ENCODE measurements at places on chromosomes 11 and 22. TPM values are rescaled to one million over a fixed set of nuclear protein-coding genes. Genes with fewer than 3 reads are reported as not detected.

OR9I1 gene
- total RNA-seq, result not detected

MRPL21 gene
- 44.4 TPM for total RNA-seq

SAAL1 gene
- 17.2 TPM for total RNA-seq

RTN4R gene
- 9.2 TPM for total RNA-seq

SYT8 gene
- 10.0 TPM for total RNA-seq

CWC15 gene
- total RNA-seq, result 30.2 TPM

FAM89B gene
- 19.5 TPM for total RNA-seq

TESMIN gene
- total RNA-seq, result 2.7 TPM

THY1 gene
- not detected for total RNA-seq

LIPT2 gene
- total RNA-seq, result 1.7 TPM

KDM4D gene
- total RNA-seq, result 0.78 TPM

CHRM1 gene
- not detected for total RNA-seq
